Fibroblast of skin of right biceps (primary cell): ENCODE measurements at places on chromosomes 4 and X.

- peak; percentile 67 for DNase-seq
Measured at GRCh38 chrX:20521222-20521621, 254.5 kb upstream of the RPS6KA3 start.

DNA sequence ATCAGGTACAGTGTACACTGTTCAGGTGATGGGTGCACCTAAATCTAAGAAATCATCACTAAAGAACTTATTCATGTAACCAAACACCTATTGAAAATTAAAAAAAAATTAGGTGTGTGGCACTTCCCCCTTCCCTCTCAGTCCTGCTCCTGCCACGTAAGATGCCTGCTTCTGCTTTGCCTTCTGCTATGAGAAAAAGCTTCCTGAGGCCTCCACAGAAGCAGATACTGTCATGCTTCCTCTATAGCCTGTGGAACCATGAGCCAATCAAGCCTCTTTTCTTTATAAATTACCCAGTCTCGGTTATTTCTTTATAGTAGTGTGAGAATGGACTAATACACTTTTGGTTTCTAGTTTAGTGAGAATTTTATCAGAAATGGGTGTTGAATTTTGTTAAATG lies 459.8 kb upstream of the DIPK2B start:
- DNase-seq = no peak

DNA sequence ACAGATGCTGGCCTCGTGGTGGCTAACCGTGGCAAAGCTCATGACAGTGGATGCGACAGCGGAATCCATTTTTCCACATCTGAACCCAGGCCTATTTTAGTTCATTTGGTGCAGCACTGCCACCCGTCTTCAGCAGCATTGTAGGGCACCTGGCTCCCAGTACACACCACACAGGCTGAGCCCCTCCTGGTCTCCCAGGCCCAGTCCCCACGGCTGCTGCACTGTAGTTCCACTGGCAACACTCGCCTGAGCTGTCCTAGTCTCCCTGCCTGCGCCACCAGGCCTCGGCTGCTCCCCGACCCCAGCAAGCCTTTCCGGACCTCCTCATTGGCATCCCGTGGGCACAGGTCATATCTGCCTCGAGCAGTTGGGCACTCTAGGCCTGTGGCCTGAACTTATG lies 76.2 kb downstream of the MTMR1 start:
- no peak for DNase-seq

DNA sequence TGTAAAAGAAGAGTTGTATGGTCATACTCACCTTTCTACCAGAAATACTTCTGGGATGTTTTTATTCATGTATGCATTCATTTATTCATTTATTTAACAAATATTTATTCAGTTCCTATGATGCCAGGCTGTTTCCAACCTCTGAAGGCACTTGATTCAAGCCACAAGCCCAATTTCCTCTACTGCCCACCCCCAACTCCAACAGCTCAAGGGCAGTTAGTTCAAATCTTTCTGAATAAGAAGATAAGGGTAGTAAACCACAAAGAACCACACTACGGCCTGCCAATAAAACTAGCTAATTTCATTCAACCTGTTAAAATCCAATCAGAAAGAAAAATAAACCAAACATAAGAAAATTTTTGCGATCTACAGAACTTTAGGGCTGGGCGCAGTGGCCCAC lies 31.2 kb downstream of the LRBA start:
- DNase-seq = no peak

- DNase-seq = peak; percentile 53
Measured at GRCh38 chr4:74768857-74769525, 25.3 kb downstream of the BTC start.

- no peak for DNase-seq
Measured at GRCh38 chrX:117989512-117989911, 127.1 kb downstream of the KLHL13 start.

DNA sequence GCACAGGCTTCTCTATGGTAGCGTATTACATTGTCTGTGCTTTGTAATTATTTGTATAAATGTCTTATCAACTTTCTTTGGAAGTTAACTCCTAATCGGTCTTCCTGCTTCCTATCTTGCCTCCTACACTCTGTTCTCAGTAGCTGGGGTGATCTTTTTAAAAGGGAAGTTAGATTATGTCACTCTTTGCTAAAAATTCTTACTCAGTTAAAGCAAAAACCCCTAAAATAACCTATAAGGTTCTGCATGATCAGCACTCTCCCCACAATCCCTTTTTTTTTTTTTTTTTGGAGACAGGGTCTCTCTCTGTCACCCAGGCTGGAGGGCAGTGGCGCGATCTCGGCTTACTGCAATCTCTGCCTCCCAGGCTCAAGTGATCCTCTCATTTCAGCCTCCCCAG lies 2.6 kb upstream of the PRPS1 start:
- DNase-seq = no peak

DNA sequence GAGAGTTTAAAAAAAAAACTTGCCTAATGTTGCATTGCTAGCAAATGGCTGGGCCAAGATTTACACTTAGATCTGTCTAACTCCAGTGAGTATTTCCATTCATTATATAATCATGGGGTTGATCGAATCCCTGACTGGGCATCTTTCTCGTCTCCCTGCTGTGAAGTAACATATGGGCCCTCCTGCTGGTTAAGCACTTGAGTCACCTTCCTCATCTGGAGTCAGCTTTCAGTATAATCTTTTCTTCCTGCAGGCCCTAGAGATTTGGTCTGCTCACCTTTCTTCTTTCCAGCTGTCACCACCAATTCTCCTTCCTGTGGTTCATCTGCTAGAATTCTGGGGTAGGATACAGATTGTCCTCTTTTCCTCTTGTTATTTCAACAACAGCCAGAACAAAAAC lies 41.6 kb downstream of the TIGD2 start:
- no peak for DNase-seq

DNA sequence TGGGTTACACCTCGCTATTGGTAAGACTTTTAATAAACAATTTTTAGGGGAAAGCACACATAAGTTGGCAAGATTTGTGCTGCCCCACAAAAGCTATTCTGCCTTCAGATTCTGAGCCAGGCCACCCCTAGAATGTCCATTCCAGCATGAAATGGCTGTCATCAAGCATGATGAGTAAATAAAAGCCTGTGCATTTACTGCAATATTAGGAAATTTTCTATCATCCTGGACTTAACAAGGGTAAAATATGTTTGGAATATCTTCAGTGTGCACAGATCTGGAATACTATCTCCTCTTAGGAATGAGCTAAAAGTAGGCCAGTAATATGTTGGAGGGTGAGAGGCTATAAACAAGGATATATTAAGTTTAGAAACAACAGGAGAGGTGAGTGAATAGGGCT lies 510.9 kb downstream of the ANKRD50 start:
- no peak for DNase-seq

- no peak for DNase-seq
Measured at GRCh38 chrX:40513012-40513411, 67.8 kb upstream of the ATP6AP2 start.

- peak; percentile 86 for DNase-seq
Measured at GRCh38 chr4:174198828-174199227, 84.6 kb downstream of the FBXO8 start.

- peak; percentile 38 for DNase-seq
Measured at GRCh38 chrX:18034945-18035344, 173.8 kb upstream of the RAI2 start.

- DNase-seq = peak; percentile 71
Measured at GRCh38 chr4:41256131-41256739, 493 bp upstream of the UCHL1 start.

GRCh38 chr4:122412547-122412946 lies 33.7 kb downstream of the ADAD1 start:
- no peak for DNase-seq

- peak; percentile 67 for DNase-seq
Measured at GRCh38 chr4:78477276-78477675, 74.3 kb upstream of the ANXA3 start.

GRCh38 chr4:151324752-151325110 lies 674 bp downstream of the SH3D19 start:
- peak; percentile 49 for DNase-seq

GRCh38 chr4:146255874-146256273 lies 41.5 kb downstream of the REELD1 start:
- DNase-seq = peak; percentile 95

- DNase-seq = no peak
Measured at GRCh38 chr4:76939184-76939583, 10.4 kb upstream of the SEPTIN11 start.
